ENCODE measurements at places on chromosomes 11 and 22.

- DNase-seq = no peak
Measured at GRCh38 chr22:42174062-42174461, 43.5 kb upstream of the CYP2D6 start.

DNA sequence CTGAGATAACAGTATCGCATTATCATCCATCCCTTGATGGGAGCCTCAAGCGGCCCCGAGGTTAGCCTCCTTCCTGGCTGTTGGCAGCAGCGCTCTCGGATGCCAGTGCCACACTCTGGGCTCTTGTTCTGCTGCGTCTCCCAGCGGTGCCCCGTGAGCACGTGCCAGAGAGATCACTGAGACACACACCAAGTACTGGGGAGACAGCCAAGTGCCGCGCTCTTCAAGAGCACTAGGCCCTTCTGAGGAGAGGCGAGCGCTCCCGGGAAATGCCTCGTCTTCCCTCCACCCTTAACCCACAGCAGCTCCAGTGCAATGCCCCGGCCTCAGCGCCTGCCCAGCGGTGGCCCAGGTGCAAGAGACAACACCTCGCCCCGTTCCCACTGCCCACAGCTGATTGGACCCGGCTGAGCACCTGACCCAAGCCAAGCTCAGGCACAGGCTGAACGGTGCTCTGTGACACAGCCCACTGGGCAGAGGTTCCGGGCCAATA is 248.3 kb upstream of the NARS2 start:
- no peak for DNase-seq

GRCh38 chr11:121450401-121450800 is 1.7 kb upstream of the SORL1 start:
- no peak for DNase-seq

DNA sequence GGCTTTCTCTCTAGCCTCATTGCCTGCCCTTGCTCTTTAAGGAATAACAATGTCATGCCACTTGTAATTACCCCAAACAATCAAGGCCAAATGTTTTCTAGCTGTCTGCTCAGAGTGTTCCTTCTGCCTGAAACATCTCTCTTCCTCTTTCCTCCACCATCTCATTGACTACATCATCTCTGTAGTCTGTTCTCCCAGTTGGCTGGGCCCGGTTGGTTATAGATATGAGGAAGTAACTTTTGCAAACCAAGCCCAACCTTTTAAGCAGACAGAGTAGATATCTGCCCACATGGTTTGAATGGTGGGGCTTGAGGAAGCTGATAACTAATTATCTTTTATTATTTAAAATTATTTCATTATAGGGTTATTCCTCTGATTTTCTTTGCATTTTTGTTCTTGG is 104.5 kb downstream of the NTM start:
- DNase-seq = no peak

DNA sequence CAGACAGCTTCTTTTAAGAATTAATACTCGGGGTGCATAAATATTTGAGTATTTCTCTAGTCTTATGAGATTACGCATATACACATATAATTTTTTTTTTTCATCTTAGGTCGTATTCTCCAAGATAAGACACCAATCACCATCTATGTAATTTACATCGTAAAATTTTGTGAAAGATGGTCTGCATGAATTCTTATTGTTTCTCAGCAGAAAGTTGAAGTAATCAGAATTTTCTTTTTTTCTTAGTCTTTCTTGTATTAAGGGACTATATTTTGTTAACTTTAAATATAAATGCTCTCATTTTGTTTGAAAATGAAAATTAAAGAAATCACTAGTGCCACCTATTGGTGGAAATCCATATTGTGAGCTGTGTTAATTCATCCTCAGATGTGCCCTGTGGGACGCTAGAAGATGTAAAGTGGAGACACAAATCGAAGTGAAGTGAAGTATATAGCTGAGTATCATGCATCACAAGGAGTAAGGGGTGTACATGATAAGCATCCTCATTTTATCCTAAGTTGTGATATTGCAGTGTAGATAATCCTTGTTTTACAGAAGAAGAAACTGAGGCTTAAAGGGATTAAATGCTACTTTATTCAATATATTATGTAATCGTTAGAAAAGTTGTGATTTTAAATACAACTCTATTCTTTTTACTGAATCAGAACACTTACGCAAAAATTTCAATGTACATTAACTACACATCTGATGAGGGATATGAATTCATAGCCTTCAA is 2084.3 kb downstream of the LRRC4C start:
- peak; percentile 29 for DNase-seq

- no peak for DNase-seq
Measured at GRCh38 chr11:20158597-20159257, 1.5 kb downstream of the DBX1 start.

DNA sequence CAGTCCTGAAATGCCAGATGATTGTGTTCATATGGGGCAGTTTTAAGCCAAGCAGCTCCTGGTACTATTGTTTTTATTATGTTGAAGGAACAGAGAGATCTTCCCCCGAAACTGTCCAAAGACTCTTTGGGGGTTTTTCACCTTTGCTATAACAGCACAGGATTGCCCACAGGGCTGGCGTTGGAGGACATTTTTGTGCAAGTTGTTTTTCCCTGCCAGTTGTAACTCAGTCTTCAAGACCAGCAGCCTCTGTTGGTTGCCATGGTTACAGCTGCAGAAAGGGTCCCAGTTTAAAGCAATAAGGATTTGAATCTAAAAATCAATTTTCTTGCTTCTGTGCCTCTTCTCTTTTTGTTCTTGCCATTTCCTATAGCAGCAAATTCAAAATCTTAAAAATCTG is 45.4 kb upstream of the YWHAH start:
- DNase-seq = no peak
